Umbilical cord (tissue), 2 donors: ENCODE measurements at places on chromosomes 16 and 17.
A peak's percentile ranks its signal among the peaks of the same experiment; 100 is the strongest.

GRCh38 chr17:4728124-4728523 is 3.1 kb upstream of the MED11 start:
- no peak for DNase-seq

GRCh38 chr17:74945543-74945942 is 9.8 kb downstream of the OTOP3 start:
- no peak for DNase-seq

DNA sequence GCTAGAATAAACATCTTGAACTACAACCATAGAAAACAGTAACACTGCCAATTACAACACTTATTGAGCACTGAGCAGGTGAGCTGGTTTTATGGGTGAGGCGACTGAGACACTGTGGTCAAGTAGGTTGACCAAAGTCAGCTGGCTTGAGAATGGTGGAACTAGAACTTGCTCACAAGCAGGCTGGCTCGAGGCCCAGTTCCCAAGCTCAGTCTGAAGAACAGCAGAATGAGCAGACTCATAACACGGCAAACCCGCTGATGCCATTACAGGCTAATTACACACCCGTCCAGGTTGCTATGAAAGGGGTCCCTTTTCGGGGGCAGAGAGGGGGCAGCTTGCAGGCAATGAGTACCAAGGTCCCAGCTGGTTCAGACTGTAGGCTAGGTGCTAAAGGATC is 6.5 kb downstream of the ZZEF1 start:
- DNase-seq, result no peak

- DNase-seq, result peak; percentile 46
Measured at GRCh38 chr17:66417300-66417719, 114.9 kb downstream of the PRKCA start.

GRCh38 chr17:67490471-67490870 is 113.4 kb downstream of the PITPNC1 start:
- no peak for DNase-seq

GRCh38 chr17:73089322-73090317 is 2.9 kb downstream of the SLC39A11 start:
- no peak for DNase-seq

GRCh38 chr17:64499805-64500486 is 3.1 kb upstream of the POLG2 start:
- no peak for DNase-seq

- DNase-seq, result no peak
Measured at GRCh38 chr17:65552214-65552613, 9.2 kb downstream of the AXIN2 start.

GRCh38 chr16:23385441-23385840 is 67.5 kb downstream of the COG7 start:
- DNase-seq, result no peak

DNA sequence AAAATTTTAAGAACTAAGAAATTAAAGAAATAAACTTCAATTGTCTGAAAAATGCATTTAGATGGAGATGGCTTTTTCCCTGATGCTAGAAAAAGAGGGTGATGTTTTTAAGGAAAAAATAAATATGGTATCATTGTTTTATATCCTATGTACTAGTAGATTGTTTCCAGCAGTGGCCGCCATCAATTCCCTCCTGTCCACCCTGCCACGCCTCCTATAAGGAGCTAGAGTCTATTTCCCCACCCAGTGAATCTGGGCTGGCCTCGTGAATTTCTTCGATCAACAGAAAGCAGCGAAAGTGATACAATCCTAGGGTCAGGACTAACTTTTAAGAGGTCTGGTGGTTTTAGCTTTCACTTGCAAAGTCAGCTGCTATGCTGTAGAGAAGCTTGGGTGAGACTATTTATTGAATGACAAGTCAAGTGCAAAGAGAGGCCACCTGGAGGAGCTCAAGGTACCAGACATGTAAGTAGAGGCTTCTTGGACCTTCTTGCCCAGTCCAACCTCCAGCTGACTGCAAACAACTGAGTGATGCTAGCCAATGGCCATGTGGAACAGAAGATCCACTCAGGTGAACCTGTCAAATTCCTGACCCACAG is 80.9 kb upstream of the MTMR4 start:
- no peak for DNase-seq

DNA sequence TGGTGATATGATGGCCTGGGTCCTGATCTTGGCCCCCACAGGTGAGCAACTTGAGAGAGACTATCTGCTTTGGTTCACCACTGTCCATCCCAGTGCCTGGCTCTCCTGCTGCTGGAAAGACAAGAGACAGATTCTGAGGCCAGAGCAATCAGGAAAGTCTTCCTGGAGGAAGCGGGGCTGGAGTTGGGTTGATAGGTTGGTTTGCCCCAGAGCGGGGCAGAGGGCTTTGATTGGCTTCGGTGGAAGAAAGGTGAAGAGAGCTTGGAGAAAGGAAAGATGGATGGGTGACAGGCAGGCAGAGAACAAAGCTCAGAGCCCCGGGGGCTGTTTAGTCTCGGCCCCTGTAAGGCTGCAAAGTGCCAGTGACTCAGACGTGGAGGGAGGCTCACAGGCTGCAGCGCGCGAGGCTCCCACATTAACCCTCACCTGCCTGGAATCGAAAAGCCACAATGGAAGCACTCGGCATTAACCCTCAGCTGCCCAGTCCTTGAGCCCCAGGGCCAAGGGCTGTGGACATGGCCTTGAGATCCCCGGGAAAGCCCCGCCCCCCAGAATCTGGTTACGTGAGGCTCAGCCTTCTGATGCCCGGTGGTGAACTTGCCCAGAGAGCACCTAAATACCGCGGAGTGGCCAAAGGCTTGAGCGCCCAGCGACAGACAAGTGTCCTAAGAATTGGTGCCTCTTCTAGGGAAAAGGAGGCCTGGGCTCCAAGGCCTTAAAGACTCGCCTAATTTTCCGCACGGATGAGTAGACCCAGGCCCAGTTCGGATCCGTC is 996 bp upstream of the CPNE2 start:
- peak; percentile 71 for DNase-seq

GRCh38 chr17:41003926-41004325 is 4.2 kb upstream of the KRTAP3-2 start:
- no peak for DNase-seq

DNA sequence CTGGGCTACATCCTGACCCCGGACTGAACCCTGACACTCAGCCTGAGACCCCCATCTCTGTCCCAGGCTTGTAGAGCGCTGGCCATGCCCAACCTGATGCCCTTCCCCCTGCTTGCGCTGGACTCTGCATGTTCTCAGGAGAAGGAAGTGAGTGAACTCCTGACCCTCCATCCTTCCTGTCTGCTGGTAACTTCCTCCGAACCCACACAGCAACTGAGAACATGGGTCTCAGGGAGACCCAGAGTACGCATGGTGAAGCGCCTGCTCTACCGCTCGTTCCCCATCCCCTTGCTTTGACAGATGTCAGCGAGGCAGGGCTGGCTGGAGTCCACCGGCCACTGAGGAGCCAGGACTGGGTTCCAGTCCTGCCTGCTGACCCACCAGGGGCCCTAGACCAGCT is 6.1 kb downstream of the CAMKK1 start:
- peak; percentile 45 for DNase-seq

DNA sequence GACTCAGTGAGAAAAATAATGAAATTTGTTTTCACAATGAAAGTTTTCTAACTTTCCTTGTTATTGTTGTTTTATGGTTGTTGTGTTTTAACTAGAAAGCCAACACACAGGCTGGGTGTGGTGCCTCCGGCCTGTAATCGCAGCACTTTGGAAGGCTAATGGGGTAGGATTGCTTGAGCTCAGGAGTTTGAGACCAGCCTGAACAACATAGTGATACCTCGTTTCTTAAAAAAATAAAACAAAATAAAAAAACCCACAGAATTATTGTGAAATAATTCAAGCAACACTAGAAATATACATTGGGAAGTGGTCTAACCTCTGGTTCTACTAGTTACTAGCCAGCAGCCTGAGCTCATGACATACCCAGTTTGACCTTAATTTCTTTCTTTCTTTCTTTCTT is 630 bp downstream of the MILR1 start:
- no peak for DNase-seq

- no peak for DNase-seq
Measured at GRCh38 chr16:85252014-85252413, 139.7 kb upstream of the CIBAR2 start.

DNA sequence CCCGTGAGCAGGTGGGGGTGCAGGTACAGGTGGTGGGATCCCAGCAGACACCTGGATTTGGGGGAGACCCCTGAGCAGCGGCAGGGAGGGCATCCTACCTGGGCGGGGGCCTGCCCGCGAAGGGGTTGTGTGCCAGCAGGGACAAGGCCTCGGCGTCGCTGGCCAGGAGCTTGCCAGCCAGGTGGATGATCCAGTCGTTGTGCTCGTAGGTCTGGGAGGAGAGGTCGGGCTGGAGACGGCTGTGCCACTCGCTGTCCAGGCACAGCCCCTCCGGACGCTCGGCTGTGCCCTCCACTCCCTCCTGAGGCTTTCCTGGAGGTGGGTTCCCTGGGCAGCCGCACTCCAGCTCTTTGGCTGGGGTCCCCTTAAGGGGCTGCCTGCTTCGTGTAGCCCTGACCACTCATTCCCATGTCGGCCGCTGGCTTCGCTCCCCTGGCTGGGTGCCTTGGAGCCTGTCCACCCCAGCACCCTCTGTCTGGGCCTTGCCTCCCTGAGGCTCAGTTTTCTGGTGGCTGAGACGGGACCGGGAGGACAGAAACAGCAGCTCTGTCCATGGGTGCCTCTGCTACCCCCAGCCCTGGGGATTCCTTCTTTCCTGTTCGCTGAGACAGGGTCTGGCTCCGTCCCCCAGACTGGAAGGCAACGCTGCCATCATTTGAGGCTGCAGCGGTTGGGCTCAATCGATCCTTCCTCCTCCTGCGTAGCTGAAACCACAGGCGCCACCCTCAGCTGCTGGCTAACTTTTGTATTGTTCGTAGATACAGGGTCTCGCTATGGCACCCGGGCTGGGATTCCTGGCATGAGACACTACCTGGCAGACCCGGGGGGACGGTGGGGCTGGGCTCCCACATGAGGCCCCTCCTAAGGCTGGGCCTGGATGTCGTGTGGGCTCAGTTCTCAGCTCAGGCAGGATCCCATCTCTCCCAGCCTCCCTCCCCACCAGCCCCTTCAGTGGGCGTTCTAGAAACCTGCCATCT is 68.6 kb upstream of the GNG13 start:
- no peak for DNase-seq

- DNase-seq, result no peak
Measured at GRCh38 chr17:13209081-13209480, 191.3 kb upstream of the ELAC2 start.

DNA sequence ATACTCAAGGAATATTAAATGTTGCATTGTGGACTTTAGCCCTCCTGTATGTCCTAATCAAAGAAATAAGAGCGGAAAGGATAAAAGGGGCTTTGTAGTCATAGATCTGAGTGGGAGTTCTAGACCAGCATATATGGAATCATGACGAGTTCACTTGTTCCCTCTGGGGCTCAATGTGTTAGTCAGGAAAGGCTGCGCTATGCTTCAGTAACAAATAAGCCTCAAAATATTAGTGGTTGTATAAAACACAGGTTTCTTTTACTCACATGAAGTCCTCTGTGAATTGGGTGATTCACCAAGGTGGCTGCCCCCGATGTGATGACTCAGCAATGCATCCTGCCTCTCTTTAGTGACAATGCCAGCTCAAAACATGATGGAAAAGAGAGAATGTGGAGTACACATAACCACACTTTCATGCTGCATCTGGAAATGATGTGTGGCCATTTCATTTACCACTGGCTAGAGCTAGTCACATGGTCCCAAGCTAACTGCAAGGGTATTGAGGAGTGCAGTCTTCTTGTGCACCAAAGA is 63.3 kb upstream of the IRX5 start:
- DNase-seq, result no peak

DNA sequence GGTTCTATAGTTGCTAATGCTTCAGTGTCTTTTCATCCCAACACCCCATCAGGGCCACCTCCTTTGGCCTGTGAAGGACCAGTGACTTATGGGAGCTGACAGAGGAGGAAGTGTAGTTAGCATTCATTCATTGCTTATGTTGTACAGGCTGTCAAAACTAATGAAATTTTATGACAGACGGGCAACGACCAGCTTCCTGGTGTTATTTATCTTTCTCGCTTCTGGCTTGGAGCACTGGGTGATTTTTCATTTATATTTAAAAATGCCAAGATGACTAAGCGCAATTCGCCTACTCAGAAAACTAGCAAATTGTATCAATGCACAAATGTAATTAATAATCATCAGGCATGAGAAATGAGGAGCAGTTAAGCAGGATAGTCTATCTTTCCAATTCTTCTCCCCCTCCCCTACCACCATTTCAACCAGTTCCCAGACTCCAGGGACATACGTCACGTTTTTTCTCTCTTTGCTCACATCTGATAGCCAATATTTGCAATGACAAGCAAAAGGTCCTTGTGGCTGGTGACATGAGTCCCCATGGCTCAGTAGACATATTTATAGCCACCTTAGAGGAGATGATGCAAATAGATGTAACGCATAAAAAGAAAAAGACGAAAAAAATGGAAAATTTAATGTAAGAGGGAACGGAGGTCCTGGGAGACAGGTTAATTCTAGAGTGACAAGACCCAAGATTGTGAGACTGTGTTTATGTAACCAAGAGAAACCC is 11.2 kb downstream of the CDRT15 start:
- DNase-seq, result no peak

DNA sequence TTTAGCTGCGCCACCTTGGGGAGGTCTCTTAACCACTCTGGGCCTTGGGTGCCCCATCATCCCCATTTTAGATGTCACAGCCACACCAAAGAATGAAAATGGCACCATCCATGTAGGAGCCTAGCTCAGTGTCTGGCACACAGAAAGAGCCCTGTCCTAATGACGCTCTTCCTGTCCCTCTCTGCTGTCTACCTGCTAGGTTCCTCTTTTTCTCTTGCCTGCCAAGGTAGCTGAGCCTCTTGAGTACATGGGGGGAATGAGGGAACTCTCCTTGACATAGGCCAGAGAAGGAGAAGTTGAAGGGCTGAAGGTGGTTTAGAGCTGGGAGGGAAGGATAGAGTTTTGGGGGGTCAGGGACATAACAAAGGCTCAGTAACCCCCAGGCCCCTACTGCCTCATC is 1.8 kb downstream of the RUNDC3A start:
- DNase-seq, result no peak

DNA sequence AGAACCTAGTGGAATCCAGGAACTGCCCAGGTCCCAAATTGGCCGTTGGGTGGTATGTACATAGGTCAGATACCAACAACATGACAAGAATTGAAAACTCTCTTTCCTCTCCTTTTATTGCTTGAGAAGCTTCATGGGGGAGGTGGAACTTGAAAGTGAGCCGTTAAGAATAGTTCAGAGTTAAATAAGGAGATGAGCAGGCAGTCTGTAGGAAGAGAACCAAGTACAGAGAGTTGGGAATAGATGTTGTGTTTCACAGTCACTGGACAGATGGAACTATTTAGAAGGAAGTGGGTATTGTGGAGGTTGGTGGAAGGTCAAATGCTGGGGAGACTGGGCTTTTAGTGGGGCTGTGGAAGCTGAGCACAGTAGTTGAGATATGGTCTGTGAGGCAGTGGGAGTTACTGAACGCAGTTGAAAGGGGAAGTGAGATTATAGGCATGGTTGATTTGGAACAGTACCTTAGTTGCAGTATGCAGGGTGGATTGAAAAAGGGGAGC is 26.4 kb downstream of the ARHGAP44 start:
- DNase-seq, result no peak

DNA sequence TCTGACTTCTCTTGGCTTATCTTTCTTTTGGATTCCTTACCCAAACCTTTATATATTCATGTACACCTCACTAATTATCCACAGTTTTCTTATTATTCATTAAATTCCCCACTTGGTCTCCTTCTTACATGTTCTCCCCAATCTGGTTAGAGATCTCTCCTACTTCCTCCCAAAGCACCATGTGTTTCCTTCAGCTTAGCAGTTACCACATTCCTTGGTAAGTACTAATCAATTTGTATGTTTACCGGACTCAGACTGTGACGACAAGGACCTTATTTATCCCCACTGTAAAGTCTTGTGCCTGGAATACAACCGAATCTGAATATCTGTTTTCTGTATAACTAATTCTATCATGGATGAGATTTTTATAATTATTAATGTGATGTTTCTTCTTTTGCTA is 389.5 kb downstream of the KCNJ2 start:
- no peak for DNase-seq
